SK-N-SH (cell line): ENCODE measurements at places on chromosomes 12 and 14.

- DNase-seq: no peak
Measured at GRCh38 chr12:104463368-104463767, 6.6 kb downstream of the CHST11 start.

GRCh38 chr14:91350813-91351511 lies 66.7 kb downstream of the CCDC88C start:
- DNase-seq: no peak

DNA sequence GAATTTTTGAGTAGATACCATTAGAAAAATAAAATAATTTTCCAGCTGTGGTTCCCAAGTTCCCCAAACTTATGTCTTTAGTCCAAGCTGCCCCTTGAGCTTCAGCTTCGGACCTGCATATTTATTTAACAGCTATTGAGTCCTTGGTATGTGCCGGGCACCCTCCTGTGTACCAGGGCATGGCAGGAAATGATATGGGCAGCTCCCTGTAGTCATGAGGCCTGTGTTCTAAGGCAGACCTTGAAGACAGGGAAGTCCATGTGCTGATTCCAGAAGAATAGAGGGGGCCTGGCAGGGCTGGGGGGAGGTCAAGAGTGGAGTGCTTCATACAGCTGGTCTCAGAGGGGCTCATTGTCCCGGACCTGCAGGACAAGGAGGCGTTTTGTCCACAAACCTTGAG lies 29.2 kb downstream of the TRAF3 start:
- no peak for DNase-seq

DNA sequence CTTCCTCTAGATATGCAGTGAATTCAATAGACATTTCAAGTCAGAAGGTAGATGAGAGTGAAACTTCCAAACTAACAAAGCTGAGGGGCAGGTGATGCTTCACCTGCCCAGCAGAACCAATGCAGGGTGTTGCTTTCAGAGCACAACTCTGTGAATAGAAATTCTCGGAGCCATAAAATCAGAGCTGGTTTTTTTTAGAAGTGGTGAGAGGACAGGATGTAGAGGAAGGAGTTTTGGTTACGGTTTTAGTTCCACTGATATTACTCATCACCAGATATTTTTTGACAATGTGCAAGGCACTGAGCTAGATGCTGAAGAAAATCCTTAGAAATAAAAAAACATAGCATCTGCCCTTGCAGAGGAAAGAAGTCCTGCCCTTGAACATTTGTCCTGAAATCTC lies 62.2 kb downstream of the BMP4 start:
- DNase-seq: no peak

- peak; percentile 52 for DNase-seq
Measured at GRCh38 chr14:100621806-100622205, 34.6 kb upstream of the BEGAIN start.

GRCh38 chr12:116948298-116948697 lies 37.5 kb downstream of the FBXW8 start:
- no peak for DNase-seq

- DNase-seq: no peak
Measured at GRCh38 chr14:51041883-51042282, 53.0 kb downstream of the TRIM9 start.

GRCh38 chr12:87930033-87930432 lies 99.2 kb downstream of the C12orf50 start:
- no peak for DNase-seq

DNA sequence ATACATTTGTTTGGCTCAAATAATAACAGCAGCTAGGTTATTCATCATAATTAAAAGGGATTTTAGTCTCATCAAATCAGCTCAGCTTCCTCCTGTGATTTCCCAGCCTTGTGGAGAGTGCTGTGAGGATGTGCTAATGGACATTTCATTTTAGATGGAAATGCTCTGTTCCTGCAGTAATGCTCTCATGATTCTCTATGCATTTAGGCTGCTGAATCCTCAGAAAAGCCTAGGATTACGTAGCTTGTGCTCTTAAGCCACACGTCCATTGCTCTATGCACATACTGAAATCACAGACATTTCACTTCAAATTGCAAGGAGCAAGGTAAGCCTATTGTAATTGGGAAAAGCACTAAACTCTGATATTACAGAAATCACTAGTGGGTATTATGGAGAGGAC lies 226.6 kb upstream of the TMEM260 start:
- no peak for DNase-seq

- DNase-seq: peak; percentile 81
Measured at GRCh38 chr14:70808416-70809224, 693 bp downstream of the MAP3K9 start.

GRCh38 chr14:92459950-92460421 lies 53.6 kb upstream of the RIN3 start:
- DNase-seq: no peak

GRCh38 chr14:71264260-71264659 lies 357.0 kb downstream of the PCNX1 start:
- DNase-seq: no peak

- no peak for DNase-seq
Measured at GRCh38 chr12:131990980-131991305, 41.2 kb downstream of the EP400 start.

DNA sequence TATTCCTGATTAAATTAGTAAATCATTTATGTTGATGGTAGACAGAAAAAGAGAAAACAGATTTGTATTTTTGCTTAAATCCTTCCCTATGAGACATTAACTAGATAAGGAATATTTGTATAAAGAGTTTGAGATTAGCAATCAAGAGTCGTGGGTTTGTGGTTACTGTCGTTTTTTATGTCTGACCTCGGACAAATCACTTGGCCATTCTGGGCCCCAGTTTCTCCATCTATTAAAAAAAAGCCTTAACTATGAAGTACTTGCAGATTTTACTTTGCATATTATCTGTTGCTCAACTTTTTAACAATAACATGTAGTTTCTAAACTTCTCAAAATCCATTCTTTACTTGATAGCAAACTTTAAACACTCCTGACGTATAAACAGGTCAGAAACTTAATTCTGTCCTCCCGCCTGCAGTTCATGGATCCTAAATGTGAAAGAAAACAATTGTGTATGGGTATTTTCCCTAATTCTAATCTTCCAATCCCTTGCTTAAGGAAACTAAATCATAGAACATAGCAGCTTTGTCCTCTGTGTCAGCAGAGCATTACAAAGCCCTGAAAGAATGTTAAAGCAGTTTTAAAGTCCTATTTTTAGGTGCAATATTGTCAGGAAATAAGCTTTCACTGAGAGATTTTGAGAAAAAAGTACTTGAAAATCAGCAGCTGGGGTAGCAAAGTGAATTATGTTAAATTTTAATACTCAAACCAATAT lies 118.2 kb downstream of the GPR135 start:
- DNase-seq: no peak

- DNase-seq: no peak
Measured at GRCh38 chr12:87793131-87793530, 236.1 kb downstream of the C12orf50 start.

GRCh38 chr14:102486513-102487203 lies 22.9 kb downstream of the ANKRD9 start:
- no peak for DNase-seq

GRCh38 chr12:10551375-10551774 lies 45.7 kb downstream of the EIF2S3B start:
- DNase-seq: peak; percentile 16

- no peak for DNase-seq
Measured at GRCh38 chr12:46506198-46506597, 133.6 kb upstream of the SLC38A2 start.

GRCh38 chr12:115371711-115372110 lies 687.7 kb upstream of the TBX3 start:
- no peak for DNase-seq

- no peak for DNase-seq
Measured at GRCh38 chr14:74893614-74894091, 11.9 kb downstream of the DLST start.

GRCh38 chr12:74906224-74906623 lies 303.4 kb downstream of the KCNC2 start:
- no peak for DNase-seq

- peak; percentile 93 for DNase-seq
Measured at GRCh38 chr12:153080-153746, 60.7 kb downstream of the SLC6A12 start.

DNA sequence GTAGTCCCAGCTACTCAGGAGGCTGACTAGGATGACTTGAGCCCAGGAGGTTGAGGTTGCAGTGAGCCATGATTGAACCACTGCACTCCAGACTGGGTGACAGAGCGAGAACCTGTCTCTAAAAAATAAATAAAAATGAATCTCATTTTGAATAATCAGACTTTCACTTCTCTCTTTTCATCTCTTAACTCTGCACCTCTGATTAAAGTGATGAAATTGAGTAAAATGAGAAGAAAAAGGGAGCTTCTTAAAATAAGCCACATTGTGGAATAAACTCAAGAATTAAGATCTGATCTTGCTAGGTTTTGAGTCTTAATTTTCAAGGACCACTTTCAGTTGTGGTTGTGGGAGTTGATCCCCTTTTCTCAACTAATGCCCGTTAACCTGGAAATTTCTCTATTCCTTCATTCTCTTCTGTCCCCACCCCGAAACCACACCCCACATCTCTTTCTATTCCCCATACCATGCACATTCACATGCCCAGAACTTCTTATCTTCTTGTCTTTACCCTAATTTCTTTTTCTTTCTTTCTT lies 70.9 kb upstream of the ETV6 start:
- DNase-seq: no peak

- peak; percentile 45 for DNase-seq
Measured at GRCh38 chr12:2624543-2625288, 170.1 kb upstream of the FKBP4 start.

DNA sequence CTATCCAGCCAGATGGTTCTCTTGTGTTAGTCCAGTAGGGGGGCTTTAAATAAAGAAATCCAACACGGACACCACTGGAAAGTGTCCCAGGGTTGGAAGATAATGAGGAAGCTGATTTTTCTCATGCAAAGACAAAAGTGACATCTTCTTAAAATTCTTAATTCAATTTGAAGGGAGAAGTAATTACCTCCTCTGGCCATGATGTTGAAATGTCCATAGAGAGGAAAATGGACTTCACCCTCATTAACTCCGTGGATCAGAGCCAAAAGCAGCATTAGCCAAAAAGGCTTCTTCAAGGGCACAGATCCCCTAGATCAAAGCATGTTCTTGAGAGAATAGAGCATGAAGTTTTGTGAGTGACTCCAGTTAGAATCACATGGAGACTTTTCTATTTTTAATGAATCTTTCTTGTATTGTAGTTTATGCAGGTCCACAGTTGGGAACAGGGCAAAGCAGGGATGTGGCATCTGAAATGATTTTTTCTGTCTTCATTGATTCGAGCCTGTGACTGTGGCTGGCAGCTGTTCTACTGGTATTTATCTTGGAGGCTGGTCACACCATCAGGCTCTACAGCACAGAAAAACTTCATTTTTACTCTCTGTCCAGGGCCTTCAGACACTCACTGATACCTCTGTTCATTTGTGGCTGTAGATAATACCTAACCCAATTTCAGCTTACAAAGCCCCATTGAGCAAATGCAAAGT lies 1002.5 kb downstream of the AACS start:
- no peak for DNase-seq

DNA sequence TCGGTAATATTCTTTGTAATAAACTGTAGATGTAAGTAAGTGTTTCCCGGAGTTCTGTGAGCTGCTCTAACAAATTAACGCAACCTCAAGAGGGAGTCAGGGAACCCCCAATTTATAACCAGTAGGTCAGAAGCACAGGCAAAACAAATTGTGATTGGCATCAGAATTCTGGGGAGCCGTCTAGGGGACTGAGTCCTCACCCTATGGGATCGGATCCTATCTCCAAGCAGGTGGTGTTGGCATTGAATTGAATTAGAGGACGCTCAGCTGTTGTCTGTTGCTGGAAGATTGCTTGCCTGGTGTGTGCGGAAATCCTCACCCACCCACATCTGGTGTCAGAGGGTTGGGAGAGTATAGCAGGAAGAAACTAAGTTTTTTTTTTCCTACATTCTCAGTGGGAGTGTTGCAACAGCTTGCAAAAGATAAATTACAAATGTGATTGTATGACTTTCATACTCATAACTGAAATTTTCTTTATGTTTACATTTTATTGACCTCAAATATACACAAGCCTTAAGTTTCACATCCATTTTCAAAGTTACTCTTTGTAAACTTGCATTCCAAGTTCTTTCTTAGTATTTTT lies 5.5 kb downstream of the TMEM52B start:
- no peak for DNase-seq

DNA sequence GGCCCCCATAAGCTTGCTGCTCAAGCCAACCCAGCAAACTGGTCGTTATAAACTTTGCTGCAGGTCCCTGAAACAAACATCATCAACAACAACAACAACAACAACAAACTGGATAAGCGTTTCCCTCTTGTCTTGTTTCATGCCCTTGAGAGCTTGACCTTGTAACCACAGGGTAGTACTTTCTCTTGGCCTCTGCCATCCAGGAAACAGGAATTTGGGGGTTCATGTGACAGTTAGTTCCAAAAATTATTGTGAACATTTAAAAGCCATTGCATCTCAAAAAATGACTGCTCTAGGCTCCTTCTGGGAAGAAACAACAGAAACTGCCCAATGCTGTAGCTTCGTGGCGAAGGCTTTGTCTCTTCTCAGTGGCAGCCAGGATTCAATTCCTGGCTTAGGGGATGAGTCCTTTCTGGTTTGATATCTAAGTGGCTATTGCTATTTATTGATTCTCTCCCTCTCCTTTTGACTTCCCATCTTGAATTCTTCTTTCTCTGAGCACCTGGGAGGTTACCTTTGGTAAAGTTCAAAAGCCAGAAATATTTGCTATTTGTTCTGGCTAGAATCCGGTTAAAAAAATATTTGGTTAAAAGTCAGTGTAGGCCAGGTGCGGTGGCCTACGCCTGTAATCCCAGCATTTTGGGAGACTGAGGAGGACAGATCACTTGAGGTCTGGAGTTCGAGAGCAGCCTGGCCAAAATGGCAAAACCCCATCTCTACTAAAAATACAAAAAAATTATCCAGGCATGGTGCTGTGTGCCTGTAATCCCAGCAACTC lies 52.0 kb upstream of the CPM start:
- DNase-seq: no peak

GRCh38 chr12:57027805-57028153 lies 11.4 kb upstream of the TAC3 start:
- no peak for DNase-seq

DNA sequence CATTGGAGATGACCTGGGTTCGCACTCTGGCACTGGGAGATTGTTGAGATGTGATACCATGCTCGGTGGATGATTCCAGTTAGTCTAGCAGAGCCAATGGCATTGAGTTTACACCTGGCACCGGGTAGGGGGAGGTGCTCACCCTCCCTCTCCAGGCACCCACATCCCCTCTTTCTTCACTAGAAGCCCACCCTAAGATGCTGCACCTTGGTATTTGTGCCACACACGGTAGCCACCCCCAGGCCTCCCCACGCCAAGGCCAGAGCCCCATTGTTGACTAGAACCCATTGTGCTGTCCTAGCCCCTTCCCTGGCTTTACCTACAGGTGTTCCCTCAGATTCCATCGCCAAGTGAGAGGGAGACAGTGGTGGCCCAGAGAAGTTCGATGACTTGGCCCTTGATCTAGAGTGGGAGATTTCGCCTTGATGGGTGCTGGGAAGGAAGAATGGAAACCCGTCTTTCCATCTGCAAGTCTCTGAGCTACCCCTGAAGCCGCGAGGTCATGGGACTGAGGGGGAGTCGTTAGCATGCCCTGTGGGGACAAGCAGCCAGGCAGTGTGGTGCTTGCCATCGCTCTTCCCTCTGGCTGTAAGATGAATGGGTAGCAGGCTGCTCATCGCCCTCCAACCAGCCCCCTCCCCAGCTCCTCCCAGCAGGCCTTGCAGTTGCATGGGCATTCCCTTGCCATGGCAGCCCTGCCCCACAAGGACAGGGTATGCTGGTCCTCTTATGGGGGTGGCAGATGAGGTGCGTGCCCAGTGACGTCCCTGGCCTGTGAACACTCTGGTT lies 8.7 kb downstream of the CCND2 start:
- DNase-seq: no peak
